ENCODE measurements at places on chromosomes 2 and 18.

GRCh38 chr2:23346029-23346428, 39.0 kb upstream of the KLHL29 start:
- DNase-seq = no peak

GRCh38 chr2:26711457-26712161, 19.1 kb downstream of the KCNK3 start:
- no peak for DNase-seq

- DNase-seq = no peak
Measured at GRCh38 chr2:112156152-112156986, 18.2 kb downstream of the FBLN7 start.

GRCh38 chr2:164495491-164496223, 125.6 kb downstream of the GRB14 start:
- peak; percentile 48 for DNase-seq

DNA sequence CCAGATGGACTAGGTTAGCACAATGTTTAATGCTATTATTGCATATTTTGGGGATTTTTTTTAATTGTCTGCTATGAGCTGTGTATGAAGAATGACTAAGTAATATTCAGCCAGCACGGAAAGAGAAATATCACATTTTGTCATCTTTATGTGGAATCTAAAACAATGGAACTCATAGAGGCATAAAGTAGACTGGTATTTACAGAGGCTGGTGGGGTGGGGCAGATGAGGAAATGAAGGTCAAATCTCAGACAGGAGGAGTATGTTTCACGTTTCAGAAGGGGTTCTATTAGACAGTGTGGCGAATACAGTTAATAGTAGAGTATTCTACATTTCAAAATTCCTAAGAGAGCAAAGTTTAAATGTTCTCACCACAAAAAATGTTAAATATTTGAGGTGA, 4.7 kb downstream of the CDH19 start:
- DNase-seq = no peak

- no peak for DNase-seq
Measured at GRCh38 chr2:167424803-167425755, 536.8 kb downstream of the XIRP2 start.

DNA sequence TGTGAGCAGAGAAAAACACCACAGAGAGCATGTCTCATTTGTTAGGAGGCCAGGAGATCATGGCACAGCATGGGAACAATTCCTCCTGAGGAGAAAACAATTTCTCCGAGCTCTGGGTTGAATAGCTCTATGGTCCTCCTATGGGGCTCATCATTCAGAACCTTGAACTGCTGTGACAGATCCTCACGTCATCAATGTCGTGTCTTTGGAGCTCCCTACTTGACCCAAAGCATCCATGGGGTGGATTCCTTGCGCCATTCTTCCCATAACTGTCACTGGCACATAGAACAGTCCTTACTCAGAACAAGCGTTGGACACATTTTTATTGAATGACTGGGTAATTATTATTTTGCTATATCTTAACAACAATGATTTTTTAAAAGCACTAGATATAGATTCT, 15.8 kb upstream of the TCF4 start:
- DNase-seq = no peak

- DNase-seq = peak; percentile 62
Measured at GRCh38 chr2:66686755-66687154, 251.8 kb downstream of the MEIS1 start.

GRCh38 chr2:30351116-30351515, 95.9 kb upstream of the LCLAT1 start:
- no peak for DNase-seq

GRCh38 chr2:190649798-190650390, 1.0 kb downstream of the NAB1 start:
- no peak for DNase-seq

- DNase-seq = no peak
Measured at GRCh38 chr2:102155703-102156515, 13.4 kb downstream of the IL1R1 start.

DNA sequence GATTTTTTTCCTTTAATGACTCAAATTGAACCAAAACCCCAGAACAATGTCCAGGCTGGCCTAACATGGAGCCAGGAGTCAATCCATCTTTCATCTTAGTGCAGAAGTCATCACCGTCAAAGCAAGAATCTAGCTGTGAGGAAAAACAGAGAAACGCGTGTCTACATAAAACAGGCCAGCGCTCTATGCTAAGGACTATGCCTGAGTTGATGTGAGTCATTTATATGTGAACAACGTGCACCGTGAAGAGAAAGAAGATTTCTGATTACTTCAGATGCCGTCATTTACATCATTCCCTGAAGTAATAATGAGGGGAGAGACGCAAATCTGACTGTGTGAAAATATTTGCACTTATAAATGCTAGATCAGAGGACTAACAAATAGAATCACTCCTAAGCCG, 34.0 kb upstream of the SALL3 start:
- no peak for DNase-seq

GRCh38 chr2:109258376-109258775, 129.4 kb downstream of the SH3RF3 start:
- no peak for DNase-seq

DNA sequence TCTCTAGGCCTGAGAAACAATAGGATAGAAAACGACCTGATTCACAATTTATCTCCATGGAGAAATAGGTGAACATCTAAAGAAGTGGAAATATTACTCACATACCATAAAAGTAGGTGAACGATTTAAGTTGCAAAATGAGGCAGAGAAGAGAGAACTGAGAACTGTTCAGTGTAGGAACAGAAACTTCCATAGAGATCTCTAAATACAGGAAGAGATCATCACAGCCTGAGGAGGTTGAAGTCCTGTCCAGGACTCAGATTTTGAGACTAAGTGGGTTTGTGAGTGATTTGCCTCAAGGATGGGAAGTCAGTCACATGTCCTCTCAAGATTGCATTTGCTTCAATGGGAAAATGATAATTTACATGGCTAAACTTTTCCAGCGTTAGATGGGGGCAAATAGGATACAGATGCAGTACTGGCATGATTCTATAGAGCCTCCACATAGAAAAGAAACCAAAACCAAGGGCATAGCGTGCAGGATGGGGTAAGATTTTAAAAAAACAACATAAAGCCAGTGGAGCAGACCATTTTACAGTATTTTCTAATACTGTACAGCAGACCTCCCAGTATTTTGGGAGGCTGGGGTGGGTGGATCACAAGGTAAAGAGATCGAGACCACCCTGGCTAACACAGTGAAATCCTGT, 68.8 kb downstream of the MEP1B start:
- no peak for DNase-seq

- DNase-seq = no peak
Measured at GRCh38 chr2:86309966-86310365, 27.5 kb downstream of the REEP1 start.

DNA sequence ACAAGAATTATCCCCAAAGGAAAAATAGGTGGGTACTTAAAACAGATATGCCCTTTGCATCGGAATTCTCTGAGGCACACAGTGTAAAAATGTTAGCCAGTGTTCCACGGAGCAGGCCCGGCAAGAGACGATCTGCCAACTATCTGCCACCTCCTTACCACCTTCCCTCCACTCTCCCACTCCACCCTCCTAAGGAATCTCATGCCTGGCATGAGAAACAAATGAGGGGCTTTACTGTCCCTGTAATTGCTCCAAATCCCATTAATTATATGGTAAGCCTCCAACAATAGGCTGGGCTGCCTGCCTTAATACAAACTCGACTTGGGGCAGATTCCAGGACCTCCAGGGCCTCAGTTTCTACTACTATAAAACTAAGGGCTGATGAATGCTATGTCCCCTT, 102.3 kb downstream of the ZBTB7C start:
- DNase-seq = no peak

GRCh38 chr18:23470620-23471387, 17.7 kb downstream of the RIOK3 start:
- no peak for DNase-seq

DNA sequence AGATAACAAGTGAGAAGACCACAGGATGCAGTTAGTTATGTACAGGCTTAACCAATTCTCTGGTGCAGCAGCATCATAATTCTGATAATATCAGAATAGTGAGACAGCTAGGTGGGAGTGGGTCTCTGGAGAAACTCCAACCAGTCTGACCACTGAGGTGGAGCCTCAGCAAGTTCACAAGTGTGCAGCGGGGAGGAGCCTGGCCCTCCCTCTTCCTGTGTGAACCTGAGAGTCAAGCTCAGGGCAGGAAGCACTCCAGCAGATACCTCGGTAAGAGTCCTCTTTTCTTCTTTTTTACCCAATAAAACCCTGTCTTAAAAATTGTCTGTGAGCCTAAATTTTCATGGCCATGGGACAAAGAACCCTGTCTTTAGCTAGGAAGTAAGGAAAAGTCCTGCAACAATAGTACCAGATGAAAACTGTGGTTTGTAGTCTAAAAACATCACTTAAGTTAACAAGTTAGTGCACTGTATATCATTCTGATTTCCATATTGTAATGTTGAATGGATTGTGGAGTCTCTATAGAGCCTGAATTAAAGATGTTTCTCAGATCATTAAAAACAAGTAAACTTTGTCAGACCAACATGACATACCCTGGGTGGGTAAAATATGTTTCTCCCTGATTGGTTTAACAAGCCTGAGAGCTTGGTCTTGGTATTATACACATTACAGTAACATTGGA, 370.8 kb downstream of the TMEM182 start:
- DNase-seq = no peak

DNA sequence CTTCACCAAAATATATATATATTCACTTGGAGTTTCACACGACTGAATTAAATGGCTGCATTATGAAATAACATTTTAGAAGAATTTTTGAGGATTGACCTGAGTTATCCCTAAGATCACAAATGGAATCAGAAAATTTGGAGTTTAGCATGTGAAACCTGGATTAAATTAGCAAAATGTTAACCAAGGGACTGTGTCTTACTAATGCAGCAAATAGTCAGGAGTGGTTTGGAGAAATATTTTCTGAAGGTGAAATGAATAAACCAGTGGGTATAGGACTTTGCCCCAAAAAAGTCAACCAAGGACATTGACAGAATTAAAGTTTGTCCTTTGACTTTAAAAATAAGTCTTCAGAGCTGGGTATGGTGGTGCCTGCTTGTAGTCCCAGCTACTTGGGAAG, 111.2 kb downstream of the PRPF40A start:
- DNase-seq = no peak

- DNase-seq = no peak
Measured at GRCh38 chr2:26000561-26001082, 18.3 kb upstream of the KIF3C start.

DNA sequence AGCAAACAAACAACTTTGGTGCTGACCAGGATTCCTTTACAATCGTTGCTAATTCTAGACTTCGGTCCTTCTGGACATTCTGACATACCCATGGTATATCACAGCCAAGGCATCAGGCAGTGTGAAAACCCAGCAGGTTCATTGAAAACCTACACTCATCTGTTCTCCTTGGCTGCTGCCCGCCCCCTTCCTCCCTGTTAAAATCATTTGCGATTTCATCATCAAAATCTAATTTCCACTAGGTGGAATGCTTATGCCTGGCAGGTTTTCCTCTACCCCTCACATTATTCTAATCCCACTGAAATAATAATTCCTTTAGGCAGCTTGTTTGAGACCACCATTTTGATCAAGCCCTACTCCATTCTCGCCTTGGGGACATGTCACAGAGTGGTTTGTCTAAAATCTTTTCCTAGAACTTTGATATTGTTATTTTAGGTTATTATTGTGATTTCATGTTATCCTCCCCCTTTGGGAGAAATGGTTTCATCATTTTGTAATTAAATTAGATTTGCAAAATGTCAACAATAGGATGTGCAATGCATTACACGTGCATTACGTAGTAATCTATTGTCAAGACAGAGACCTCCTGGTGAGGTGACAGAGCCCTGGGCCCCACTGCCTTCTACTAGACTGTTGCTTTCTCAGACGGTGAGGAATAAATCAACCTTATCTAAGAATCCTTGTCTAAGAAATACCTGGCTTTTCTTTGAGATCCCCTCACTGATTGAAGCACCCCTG, 31.0 kb upstream of the ASPRV1 start:
- no peak for DNase-seq

GRCh38 chr2:164992818-164993217, 37.5 kb upstream of the SLC38A11 start:
- DNase-seq = peak; percentile 84

- DNase-seq = no peak
Measured at GRCh38 chr2:103166456-103167324, 404.9 kb downstream of the TMEM182 start.

DNA sequence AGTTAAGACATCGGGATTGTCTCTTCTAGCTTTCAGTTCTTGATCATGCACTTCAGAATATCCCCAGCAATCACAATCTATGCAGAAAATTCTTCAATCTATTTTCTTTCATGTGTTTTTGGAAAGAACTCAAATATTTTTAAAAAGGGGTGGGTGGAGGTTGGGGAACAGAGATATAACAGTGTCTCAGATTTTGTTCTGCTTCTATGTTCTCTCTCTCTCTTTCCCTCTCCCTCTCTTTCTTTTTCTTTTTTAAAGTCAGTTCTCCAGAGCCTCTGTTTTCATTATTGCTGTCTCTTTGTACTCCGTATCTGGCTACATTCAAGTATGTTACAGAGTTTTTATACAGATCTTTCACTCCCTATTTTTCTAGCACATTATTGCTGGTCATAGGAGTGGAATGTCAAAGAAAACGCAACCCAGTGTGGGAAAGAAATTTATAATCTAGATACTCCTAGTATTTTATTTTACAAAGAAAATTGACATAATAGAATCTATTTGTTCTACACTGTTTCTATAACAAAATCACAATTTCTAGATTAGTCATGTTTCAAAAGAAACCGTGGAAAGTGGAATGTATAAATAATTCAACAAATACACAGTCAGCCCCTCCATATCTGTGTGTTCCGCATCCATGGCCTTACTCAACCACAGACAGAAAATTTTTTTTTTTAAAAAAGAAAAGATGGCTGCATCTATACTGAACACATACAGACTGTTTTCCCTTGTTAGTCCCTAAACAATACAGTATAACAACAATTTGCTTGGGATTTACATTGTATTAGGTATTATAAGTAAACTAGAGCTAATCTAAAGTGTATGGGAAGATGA, 11.2 kb upstream of the NEMP2 start:
- no peak for DNase-seq

DNA sequence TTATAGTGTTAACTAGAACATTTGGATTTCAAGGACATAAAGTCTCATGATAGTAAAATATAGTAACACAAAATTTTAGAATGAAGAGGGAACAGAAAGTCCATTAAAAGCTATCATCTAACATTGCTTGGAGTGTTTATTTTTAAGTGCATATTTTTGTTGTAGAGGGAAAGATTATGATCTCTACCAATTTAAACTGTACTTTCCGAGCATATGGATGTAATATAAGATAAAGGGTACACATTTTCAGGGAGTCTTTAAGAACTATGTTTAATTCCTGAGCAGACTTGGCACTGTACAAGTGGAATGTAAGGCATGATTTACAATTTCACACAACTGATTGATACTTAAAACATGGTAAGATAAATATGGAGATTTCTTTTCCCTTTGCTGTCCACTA, 34.2 kb upstream of the ZNF804A start:
- DNase-seq = no peak

DNA sequence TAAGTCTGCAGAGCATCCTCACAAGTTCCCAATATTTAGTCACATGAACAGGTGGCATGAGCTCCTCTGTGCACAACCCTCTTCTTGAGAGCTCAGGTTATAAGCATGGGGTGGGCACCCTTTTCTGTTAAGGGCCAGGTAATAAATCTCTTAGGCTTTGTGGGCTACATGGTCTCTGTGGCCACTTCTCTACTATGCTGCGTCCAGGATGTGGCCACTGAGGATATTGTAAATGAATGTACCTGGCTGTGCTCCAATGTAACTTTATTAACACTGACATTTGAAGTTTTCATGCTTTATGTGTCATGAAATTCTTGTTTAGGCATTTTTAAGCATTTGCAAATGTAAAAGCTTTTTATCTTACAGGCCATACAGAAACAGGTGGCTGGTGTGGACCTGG, 116.8 kb upstream of the ST6GAL2 start:
- DNase-seq = no peak
